GM04504 (cell line): ENCODE measurements at places on chromosomes 1 and 21.

DNA sequence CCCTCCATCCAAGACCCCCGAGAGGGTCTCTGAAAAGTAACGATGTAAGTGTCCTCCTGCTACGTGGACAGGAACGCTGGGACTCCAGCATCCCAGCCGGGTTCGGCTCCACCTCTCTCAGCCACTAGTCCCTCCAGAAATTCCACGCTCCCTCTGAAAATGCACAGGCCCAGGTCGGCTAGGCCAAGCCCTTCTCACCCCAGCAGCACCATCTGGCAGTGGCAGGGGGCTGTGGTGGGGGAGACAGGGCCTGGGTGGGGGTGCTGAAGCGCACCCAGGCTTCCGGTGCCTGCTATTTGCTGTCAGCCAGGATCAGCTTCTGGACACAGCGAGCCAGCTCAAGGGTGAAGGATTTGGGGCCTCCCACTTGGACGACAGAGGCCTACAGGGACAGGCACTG is 73.3 kb downstream of the ARHGEF16 start:
- DNase-seq, result no peak

- DNase-seq, result no peak
Observed at GRCh38 chr1:165152727-165153126, 203.8 kb downstream of the LMX1A start.

DNA sequence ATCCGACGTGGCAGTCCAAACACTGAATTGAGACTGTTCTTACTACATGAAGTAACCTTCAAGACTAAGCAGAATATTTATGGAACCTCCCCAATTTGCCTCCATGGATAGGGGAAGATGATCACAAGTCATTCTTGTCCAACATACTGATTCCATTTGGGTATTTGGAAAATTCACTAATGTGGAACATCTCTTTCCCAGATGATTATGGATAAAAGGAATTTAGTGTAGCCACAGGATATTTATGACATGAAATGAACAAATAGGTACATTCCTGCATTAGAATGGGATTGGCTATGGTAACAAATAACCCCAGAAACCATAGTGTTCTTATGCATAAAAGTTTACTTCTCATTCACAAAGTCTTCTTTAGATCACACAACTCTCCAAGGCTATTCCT is 40.2 kb upstream of the SGIP1 start:
- no peak for DNase-seq

DNA sequence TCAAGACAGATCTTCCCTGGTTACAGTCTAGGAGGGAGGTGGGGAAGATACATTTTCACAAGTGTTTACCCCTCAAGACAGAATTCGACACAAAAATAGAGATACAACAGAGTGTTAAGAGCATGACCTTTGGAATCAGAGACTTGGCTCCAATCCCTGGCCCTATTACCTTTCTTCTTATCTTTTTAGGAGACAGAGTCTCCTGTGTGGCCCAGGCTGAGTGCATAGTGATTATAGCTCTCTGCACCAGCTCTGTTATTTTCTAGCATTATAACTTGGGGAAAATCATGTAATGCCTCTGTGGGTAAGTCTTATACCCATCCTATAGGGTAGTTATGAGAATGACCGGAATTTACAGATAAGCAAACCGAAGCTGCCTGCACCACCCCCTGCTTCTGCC is 9.8 kb downstream of the NIPAL3 start:
- DNase-seq, result no peak

- no peak for DNase-seq
Observed at GRCh38 chr1:231950331-231951128, 323.9 kb downstream of the DISC1 start.

- DNase-seq, result no peak
Observed at GRCh38 chr1:43348809-43349593, 9.8 kb upstream of the CDC20 start.

- DNase-seq, result no peak
Observed at GRCh38 chr1:58149271-58149812, 397.2 kb downstream of the OMA1 start.

GRCh38 chr1:78474092-78474491 is 16.7 kb upstream of the PTGFR start:
- DNase-seq, result no peak
